GM12865 (cell line): ENCODE measurements at places on chromosomes 4 and X.

GRCh38 chrX:150146271-150146896 lies 208.1 kb upstream of the EOLA2 start:
- no peak for DNase-seq

DNA sequence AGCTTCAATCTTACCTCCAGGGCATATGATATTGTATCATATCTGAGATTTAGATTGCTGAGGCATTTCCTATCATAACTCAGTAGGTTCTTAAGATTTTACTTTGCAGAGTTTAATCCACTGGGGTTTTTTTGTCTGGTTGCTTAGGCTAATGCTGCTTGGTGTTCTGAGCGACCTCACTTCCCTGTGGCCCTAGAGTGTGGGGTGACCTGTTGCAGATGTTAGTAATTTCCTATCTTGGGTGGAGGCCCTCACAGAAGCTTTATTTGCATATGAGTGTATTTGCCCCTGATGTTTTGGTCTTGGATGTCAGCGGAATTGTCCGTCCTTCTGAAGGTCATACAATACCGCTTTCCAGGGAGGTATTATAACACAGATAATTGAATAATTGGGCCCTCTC lies 137.1 kb downstream of the NDST3 start:
- DNase-seq = no peak

- DNase-seq = no peak
Measured at GRCh38 chr4:143736861-143737260, 36.4 kb upstream of the FREM3 start.

GRCh38 chrX:1835056-1835455 lies 220.2 kb downstream of the ASMT start:
- DNase-seq = no peak

DNA sequence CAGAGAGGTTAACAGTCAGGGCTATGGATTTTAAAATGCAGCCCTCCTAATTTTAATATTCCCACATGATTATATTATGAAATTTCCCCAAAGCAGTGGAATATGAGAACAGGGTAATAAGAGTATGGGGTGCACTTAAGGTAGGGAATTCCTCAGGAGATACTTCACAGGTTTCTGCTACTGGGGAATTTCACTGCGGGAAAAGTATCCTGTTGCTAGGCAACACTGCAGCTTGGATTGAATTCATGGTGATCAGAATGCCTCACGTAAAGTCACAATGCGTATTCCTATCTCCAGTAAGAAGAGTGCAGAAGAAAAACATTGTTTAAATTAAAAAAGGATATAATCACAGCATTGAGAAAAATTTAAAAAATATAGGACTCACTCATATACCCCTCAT lies 398.1 kb upstream of the RPS6KA3 start:
- DNase-seq = no peak

- DNase-seq = no peak
Measured at GRCh38 chr4:16739997-16740624, 158.3 kb downstream of the LDB2 start.
